OCI-M1 (cell line): ENCODE measurements at places on chromosomes 13 and 19.

DNA sequence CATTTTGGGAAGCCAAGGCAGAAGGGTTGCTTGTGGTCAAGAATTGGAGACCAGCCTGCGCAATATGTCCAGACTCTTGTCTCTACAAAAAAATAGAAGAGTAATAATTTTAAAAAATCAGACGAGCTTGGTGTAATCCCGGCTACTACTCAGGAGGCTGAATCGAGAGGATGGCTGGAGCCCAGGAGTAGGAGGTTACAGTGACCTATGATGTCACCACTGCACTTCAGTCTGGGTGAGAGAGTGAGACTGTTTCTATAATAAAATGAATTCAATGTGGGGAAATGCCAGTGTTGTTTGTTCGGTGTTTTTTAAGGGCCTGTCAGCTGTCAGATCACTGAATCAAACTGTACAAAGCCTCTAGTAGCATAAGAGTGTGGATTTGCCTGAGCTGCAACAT, 1.2 kb upstream of the FBXL3 start:
- DNase-seq: no peak

- peak; percentile 88 for DNase-seq
Measured at GRCh38 chr19:49301165-49301865, 23.7 kb downstream of the SLC6A16 start.

DNA sequence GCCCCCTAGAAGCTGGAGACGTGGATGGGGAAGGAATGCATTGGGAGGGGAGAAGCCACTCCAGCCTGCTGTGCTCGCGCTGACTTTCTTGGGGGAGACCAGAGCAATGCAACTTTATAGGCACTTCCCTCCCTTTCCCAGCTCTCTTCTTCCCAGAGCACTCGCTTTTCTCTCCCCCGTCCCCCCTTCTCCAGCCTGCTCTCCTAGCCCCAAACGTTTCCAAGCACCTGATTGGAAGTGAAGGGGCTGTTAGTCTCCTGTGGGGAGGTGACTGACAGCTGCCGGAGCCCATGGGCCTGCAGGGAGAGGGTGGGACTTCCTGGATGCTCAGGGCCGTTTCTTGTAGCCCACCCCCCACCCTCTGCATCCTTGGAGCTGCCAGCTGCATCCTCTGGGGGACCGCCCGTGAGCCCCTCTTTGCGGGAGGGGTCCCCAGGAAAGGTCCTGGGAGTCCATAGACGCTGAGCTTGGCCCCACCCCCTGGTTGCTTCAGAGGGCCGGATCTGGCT, 2.5 kb downstream of the HDGFL2 start:
- DNase-seq: no peak

GRCh38 chr13:88360761-88361160, 689.6 kb downstream of the SLITRK5 start:
- peak; percentile 15 for DNase-seq

DNA sequence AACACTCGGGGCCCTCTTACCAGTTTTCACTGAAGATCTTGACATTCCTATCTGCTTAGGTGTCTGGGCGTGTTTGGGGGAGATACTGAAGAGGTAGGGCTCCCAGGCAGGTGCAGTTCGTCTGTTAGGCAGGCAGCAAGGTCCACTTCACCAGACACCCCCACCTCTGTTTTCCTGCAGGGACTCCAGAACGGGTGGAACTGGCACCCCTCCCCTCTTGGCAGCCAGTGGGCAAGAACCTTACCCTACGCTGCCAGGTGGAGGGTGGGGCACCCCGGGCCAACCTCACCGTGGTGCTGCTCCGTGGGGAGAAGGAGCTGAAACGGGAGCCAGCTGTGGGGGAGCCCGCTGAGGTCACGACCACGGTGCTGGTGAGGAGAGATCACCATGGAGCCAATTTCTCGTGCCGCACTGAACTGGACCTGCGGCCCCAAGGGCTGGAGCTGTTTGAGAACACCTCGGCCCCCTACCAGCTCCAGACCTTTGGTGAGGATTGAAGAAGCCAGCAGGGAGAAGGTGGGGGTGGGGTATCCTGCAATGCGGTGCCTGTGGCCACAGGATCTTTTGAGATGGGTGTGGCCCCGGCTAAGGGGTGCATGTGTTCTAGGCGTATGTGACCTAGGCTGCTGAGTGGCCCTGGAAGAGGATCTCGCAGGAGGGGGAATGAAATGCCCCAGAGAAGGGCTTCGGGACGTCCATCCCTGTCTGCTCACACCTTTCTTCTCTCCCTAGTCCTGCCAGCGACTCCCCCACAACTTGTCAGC, 3.3 kb upstream of the ICAM4 start:
- no peak for DNase-seq

- no peak for DNase-seq
Measured at GRCh38 chr13:49302817-49303216, 55.1 kb downstream of the CDADC1 start.

GRCh38 chr19:4172861-4173473, 9.4 kb downstream of the SIRT6 start:
- DNase-seq: peak; percentile 43

DNA sequence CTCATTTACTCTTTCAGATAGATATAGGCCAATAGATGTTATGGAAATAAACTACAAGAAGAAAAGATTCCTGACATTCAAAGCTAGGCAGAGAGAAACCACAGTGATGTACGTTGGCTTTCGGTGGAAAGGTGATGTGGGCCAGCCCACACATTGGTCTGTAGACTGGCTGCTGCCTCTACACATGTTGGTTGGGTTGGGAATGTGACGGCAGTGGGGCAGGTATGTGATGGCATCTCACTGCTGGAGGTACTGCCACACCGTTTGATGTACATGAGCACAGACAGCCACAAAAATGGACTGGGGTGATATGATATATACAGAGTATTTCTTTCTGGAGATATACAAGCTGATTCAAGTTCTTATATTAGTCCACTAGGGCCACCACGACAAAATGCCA, 69.4 kb downstream of the C13orf42 start:
- DNase-seq: no peak

DNA sequence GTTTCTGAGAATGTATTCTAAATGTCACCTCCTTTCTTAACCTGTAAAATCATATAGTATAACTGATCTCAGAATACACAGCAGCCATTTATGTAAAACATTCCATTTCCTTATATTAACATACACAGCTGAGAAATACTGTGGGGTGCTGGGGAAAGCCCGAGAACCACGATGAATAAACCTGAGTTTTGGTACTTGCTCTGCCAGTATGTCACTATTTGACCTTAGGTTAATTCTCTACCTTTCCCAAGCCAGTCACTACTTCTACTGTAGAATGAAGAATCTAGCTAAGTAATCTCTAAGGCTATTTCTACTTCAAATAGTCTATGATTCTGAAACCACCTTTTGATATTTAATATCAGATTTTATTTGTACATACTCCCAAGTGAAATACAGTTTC, 173.7 kb downstream of the TBC1D4 start:
- no peak for DNase-seq

DNA sequence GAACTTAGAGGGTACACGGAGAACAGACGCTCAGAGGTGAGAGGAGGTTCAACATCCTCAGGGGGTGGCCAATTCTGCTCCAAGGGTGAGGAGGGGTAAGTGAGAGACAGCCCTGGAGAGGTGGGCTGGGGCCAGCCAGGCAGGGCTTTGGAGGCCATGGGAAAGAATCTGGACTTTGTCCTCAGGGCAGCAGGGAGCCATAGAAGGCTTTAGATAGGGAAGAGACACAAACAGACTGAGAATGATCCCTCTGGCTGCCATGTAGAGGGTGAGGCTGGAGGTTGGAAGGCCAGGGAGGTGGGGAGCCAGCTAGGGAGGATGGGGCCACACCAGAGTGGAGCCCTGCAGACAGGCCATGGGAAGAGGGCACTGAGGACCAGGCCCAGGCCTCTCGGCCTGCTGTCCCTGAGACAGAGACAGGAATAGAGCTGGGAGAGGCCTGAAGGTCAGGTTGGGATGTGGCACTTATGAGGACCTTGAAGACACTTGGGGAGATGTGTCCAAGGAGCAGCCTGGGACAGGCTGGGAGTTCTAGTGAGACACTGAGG, 29.2 kb upstream of the CCNP start:
- DNase-seq: no peak

DNA sequence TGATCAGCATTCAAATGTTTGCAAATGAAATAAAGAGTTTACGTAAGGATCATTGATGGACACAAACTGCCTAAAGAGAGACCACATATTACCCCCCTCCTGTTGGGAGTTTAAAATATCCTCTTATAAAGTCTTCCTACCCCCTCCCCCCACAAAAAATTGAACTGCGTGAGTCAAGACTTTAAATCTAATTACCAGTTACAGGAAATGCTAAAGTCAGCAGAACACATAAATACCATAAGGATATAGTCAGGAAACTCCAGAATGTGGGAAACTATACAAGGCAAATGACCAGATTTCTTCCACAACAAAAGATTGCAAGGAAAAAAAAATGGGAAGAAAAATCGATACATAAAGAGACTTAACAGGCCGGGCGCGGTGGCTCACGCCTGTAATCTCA, 44.4 kb upstream of the FARP1 start:
- no peak for DNase-seq

DNA sequence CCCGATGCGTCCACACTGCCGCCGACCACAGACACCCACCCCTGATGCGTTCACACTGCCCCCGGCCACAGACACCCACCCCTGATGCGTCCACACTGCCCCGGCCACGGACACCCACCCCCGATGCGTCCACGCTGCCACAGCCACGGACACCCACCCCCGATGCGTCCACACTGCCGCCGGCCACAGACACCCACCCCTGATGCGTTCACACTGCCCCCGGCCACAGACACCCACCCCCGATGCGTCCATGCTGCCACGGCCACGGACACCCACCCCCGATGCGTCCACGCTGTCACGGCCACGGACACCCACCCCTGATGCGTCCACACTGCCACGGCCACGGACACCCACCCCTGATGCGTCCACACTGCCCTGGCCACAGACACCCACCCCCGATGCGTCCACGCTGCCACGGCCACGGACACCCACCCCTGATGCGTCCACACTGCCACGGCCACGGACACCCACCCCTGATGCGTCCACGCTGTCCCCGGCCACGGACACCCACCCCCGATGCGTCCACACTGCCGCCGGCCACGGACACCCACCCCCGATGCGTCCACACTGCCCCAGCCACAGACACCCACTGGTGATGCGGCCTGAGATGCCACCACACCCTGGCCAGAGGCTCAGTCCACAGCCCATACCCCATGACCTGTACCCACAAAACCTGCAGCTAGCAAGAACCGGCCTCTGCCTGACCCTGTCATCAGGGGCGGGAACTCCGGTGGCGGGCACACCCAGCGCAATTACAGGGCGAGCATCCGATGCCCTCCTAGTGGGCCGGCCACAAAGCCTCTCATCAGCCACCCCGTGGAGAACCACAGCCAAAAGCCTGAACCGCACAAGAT, 28.4 kb downstream of the RASA3 start:
- no peak for DNase-seq

DNA sequence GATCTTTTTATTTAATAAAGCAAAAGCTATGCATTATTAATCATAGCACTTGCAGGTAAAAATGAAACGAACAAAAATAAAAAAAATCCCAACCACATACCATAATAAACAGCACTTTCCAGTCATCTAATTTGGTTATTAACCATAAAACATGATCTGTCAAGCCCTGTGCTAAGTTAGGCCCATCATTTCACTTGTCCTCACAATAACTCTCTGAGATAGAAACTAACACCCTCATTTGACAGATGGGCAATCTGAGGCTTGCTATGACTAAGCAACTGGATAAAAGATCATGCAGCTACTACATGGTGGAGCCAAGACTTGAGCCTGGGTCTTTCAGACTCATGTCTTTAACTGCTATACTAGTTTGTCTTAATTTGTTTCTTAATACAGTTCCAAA, 21.8 kb downstream of the PROSER1 start:
- DNase-seq: peak; percentile 18

GRCh38 chr19:31256593-31256960, 92.7 kb downstream of the TSHZ3 start:
- no peak for DNase-seq

DNA sequence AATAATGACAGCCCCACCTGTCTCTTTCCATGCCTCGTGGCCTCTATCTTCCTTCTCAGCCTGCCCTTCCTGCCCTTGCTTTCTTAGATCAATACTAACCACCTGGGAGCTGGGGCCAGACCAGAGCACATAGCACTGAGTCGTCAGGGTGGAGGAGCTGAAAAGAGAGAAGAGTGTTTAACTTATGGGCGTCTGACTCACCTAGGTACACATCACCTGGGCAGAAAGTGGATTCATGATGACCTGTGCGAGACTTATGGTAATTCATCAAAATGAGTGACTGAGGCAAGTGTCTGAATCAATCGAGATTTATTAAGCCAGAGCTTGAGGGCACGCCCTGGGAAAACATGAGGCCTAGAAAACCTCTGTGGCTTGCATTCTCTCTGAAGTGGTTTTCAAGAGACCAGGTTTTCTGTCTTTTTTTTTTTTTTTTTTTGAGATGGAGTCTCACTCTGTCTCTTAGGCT, 19.2 kb downstream of the CEACAM6 start:
- DNase-seq: no peak

GRCh38 chr19:8615024-8615423, 4.5 kb upstream of the ADAMTS10 start:
- no peak for DNase-seq

DNA sequence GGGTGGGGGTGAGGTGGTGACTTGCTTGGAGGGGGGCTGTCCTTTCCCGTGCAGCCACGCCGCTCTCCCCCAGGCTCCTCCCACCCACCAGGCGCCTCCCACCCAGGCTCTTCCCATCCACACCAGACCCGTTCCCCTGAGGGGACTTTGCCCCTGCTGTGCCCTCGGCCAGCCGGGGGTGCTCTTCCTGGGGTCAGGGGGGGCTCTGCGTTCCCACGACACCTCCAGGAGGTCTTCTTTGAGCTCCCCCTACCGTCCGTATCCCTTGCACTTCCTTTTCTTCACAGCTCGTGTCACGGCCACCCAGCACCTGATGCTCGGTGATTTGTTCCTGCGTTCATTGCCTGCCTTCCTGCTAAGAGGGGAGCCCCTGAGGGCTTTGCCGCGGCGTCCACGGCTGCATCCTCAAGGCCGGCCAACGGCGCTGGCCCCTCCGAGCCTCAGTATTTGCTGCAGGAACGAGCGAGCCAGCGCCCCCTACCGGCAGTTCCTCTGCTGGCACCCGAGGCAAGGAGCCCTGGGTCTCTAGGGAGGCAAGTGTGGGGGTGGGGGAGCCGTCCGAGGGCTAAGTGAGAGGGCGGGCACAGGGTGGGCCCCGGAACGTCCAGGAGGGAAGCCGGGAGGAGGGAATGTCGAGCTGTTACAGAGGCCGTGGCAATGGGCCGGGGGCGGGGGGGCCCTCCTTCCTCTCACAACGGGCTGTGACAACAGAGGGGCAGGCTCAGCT, 11.8 kb downstream of the LRRC4B start:
- peak; percentile 92 for DNase-seq

GRCh38 chr19:41189425-41190065, 3.5 kb upstream of the CYP2S1 start:
- DNase-seq: no peak

GRCh38 chr13:33514362-33514761, 228.8 kb upstream of the STARD13 start:
- peak; percentile 2 for DNase-seq
